ENCODE measurements at places on chromosomes 5 and 9.

DNA sequence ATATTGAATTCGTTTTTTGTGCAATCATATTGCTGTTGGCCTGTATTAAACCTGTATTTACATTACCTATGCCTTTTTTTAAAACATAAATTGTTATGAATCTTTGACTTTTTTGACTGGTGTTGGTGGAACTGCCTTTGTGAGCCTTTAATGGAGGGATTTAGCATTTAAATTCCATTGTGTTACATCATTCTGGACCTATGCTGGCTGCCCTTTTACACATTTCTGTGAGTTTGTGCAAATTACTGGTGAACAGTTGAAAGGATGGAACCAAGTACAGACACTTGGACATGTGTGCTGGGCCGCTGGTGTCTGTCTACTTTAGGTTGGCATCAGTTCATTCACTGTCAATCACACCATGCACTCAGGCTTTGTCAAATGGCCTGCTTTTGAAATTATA, 3.4 kb downstream of the SNX18 start:
- peaks cover 23% of the 10 kb centered on the region for H3K4me1 ChIP-seq
- peak overlapping the region; percentile 57 for H3K4me3 ChIP-seq
- DNase-seq, result no peak
- no peaks in the 10 kb centered on the region for H3K27me3 ChIP-seq
- no peak overlapping the region for H3K27ac ChIP-seq

DNA sequence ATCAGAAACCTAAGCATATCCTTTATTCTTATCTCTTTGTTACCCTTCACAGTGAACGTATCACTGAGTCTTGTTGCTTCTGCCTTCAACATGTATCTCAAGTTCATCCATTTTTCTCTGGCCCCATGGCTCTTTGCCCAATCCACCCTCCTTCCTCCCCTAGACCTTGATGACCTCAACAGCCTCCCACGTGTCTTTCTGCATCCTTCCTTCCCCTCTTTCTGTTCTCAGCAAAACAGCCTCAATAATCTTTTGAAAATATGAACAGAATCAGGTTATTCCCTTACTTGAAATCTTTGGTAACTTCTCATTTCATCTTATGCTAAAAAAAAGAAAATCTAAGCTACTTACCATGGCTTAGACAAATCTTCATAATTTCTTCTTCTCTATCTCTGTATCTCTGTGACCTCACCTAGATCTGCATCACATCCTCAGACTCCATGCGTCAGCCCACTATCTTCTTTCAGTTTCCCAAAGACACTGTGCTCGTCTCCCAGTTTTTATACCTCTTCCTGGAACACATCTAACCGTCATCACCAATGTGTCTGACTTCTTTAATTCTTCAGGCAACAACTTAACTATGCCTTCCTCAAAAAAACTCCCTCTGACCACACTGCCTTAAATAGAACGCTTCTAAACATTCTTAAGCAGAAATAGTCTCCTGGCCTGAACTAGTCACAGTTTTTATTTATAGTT, 208.0 kb downstream of the PARP8 start:
- no peaks in the 10 kb centered on the region for H3K36me3 ChIP-seq
- no peak for DNase-seq

- no peak overlapping the region for H3K27ac ChIP-seq
- H3K27me3 ChIP-seq, result no peaks in the 10 kb centered on the region
- peaks cover 17% of the 10 kb centered on the region for H3K4me1 ChIP-seq
- H3K4me3 ChIP-seq, result no peak overlapping the region
- no peak for DNase-seq
- H3K36me3 ChIP-seq, result no peaks in the 10 kb centered on the region
Observed at GRCh38 chr9:19163631-19164030, 36.3 kb upstream of the PLIN2 start.

DNA sequence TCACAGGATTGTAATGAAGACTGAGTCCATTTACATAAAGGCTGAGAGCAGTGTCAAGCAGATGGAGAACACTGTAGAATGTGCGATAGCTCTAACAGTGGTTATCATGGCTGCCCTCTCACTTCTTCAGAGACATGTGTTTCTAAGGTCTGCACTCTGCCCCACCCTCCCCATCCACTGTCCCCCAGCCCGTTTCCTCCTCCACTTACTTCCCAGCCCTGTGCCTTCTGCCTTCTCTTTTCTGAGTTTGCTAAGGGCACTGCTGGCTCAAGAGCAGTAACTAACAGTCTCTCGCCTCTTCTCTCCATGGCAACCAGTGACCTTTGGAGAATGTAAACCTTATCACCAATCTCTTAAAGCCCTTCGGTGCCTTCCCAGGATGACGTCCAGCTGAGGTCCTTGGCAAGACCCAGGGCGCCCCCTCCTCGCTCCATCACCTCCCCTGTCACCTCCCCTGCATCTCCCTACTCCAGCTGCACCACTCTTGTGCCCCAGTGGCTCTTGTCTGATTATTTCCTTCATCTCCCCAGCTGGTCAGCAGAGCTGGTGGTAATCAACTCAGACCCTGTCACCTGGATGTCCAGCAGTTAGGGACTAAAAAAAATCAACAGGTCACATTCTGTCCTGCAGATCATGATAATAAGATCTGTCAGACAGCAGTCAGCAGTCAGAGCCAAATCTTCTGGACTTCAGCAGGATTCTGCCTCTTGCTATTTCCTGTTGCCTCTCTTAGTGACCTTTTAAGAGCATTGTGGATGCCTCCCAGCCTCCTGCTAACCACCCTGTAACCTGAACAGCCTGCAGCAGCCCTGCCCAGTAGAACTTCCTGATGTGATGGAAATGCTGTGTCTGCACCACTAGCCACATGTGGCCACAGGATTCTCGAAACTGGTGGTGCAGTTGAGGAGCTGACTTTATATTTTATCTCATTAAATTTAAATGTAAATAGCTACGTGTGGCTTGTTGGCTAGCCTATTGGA, 9.0 kb downstream of the FXN start:
- peak overlapping the region; percentile 50 for H3K27ac ChIP-seq
- peaks cover 6% of the 10 kb centered on the region for H3K4me1 ChIP-seq
- no peak overlapping the region for H3K4me3 ChIP-seq
- DNase-seq, result no peak

GRCh38 chr9:134353539-134353938, 27.3 kb downstream of the RXRA start:
- no peak overlapping the region for H3K4me3 ChIP-seq
- peaks cover 37% of the 10 kb centered on the region for H3K4me1 ChIP-seq
- H3K27me3 ChIP-seq, result no peaks in the 10 kb centered on the region
- no peak overlapping the region for H3K27ac ChIP-seq

GRCh38 chr5:61362796-61363368, 30.8 kb downstream of the ZSWIM6 start:
- no peak overlapping the region for H3K4me3 ChIP-seq
- H3K36me3 ChIP-seq, result no peaks in the 10 kb centered on the region
- H3K27ac ChIP-seq, result no peak overlapping the region
- H3K4me1 ChIP-seq, result peaks cover 10% of the 10 kb centered on the region
- no peaks in the 10 kb centered on the region for H3K27me3 ChIP-seq
- DNase-seq, result peak; percentile 33

- H3K4me1 ChIP-seq, result no peaks in the 10 kb centered on the region
- H3K36me3 ChIP-seq, result no peaks in the 10 kb centered on the region
- no peak for DNase-seq
- H3K27me3 ChIP-seq, result no peaks in the 10 kb centered on the region
- no peak overlapping the region for H3K4me3 ChIP-seq
- H3K27ac ChIP-seq, result no peak overlapping the region
Observed at GRCh38 chr5:61120534-61120933, 41.7 kb downstream of the SMIM15 start.

- no peak overlapping the region for H3K4me3 ChIP-seq
- H3K36me3 ChIP-seq, result no peaks in the 10 kb centered on the region
- H3K4me1 ChIP-seq, result no peaks in the 10 kb centered on the region
- H3K27me3 ChIP-seq, result peaks cover 62% of the 10 kb centered on the region
- no peak overlapping the region for H3K27ac ChIP-seq
Observed at GRCh38 chr9:132507670-132508469, 74.5 kb upstream of the BARHL1 start.

- H3K36me3 ChIP-seq, result no peaks in the 10 kb centered on the region
- peak; percentile 94 for DNase-seq
- H3K27me3 ChIP-seq, result no peaks in the 10 kb centered on the region
- peaks cover 46% of the 10 kb centered on the region for H3K4me1 ChIP-seq
- peak overlapping the region; percentile 78 for H3K4me3 ChIP-seq
Observed at GRCh38 chr9:35906923-35907699, 1.1 kb downstream of the HRCT1 start.

GRCh38 chr9:27429436-27429835, 94.7 kb upstream of the IFNK start:
- no peak for DNase-seq
- no peak overlapping the region for H3K27ac ChIP-seq
- H3K27me3 ChIP-seq, result no peaks in the 10 kb centered on the region

DNA sequence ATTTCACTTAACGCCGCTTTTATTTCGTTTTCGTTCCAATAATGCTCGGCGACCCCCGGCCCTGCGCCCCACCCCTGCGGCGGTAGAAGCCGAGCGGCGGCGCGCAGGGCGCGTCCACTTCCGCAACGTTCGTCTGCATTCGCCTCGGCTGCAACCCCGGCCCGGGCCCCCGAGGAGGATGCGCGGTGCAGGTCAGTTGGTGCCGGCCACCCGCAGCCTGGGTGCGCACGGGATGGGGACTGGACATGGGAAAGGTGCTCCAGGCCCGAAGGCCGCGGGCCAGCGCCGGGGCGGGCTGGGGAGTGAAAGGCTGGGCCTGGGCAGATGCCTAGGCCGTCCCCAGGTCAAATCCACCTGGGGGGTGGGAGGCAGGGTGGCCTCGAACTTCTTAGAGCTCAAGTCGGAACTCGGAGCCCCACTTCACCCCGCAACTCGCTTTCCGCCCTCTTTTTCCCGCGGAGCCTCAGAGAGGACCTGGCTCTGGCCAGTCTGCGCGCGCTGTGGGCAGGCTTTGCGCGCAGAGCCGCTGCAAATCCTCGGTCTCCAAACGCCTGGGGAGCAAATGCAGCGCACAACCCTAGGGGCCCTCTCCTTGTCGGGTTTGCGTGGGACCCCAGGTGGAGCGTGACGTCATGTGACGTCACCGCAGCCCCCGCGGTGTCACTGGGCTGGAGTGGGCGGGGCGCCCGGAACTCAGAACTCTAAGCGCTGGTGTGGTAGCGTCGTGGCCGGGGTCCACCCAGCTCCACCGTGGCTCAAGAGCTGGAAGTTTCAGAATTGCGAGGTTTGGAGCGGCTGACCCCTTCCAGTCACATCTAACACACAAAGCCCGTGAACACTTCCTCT, 3.3 kb downstream of the TLX3 start:
- DNase-seq, result no peak
- H3K4me1 ChIP-seq, result peaks cover 9% of the 10 kb centered on the region
- H3K27ac ChIP-seq, result no peak overlapping the region
- H3K36me3 ChIP-seq, result no peaks in the 10 kb centered on the region

GRCh38 chr5:75052192-75053053, at the start of gene GCNT4:
Gene GCNT4, minus strand, starts transcription at chr5:75052558. Its CDS starts 22,521 bp downstream, at chr5:75030037.
- peaks cover 6% of the 10 kb centered on the region for H3K36me3 ChIP-seq
- H3K4me3 ChIP-seq, result peak within 1 kb of the TSS; percentile 87
- peak; percentile 53 for DNase-seq

DNA sequence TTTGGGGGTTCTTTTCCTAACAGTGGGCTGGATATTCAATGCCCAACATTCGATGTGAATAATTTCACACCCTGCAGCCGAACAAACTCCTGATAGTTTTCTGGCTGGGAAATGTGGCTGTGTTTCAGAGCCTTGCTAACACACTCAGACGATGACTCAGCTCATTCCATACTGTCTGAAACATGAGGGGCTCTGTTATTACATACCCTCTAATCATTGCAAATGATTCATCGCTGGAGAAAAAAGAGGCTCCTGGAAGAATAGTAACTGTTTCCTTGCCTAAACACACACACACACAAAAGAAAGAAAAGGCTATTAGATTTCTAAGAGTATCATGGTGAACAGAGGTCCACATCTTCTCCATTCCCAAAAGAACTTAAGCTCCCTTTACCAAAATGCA, 75.8 kb downstream of the OXCT1 start:
- peak overlapping the region; percentile 79 for H3K27ac ChIP-seq
- peaks cover 21% of the 10 kb centered on the region for H3K4me1 ChIP-seq
- H3K27me3 ChIP-seq, result no peaks in the 10 kb centered on the region
- peaks cover 4% of the 10 kb centered on the region for H3K36me3 ChIP-seq

DNA sequence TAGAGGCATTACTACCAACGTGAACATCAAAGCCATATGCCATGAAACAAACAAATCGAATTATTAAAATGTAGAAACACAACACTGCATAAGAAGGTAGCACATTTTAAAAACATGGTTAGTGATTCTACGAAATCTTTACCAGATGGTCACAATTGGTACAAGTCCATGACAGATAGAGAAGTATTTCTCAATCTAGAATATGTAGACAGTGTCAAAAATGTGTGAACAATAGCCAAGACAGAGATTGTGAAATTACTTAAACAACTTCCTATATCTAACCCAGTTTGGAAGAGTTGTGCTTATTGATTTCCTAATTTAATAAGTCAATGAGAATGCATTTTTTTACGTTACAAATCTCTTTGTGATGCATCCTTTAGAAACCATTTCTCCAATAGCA, 1121.6 kb downstream of the MAT2B start:
- peak; percentile 34 for DNase-seq
- peak overlapping the region; percentile 49 for H3K27ac ChIP-seq
- no peak overlapping the region for H3K4me3 ChIP-seq

- H3K4me3 ChIP-seq, result peak overlapping the region; percentile 75
- peak overlapping the region; percentile 66 for H3K27ac ChIP-seq
- peaks cover 23% of the 10 kb centered on the region for H3K36me3 ChIP-seq
- H3K27me3 ChIP-seq, result no peaks in the 10 kb centered on the region
Observed at GRCh38 chr9:126860757-126861466, 473 bp downstream of the ZBTB34 start.

DNA sequence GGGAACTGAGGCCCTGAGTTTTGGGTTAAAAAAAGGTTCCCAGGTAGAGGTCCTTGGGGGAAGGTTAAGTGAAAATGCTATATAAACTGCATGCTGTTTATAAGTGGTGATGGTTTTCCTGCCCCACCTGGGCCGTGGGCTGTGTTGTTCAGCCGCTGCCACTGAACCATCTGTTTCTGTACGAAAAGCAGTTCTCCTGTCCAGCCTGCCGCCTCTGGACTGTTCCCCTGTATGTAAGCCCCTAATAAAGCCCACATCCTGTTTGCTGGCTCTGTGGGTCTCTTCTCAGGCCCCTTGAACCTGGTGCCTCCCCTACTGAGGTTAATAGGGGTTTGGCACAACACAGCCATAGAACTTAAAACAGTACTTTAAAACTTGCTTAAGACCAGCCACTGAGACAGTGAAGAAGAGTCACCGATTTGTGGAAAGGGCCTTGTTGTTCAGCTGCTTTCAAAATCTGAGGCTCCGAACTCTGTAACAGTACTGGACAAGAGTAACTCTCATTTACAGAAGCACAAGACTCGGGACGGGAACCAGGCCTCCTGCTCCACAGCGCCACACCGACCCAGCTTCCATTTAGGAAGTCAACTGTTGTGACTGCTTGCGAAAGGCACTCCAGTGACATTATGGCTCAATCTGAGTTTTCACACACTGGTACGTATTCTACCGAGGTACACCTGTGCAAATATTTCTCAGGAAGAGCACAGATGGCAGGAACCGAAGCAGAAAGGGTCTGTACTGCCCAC, 192.5 kb downstream of the CDK5RAP2 start:
- peaks cover 13% of the 10 kb centered on the region for H3K4me1 ChIP-seq
- peaks cover 29% of the 10 kb centered on the region for H3K36me3 ChIP-seq
- H3K4me3 ChIP-seq, result no peak overlapping the region
- no peak overlapping the region for H3K27ac ChIP-seq
